Stimulated activated CD8-positive, alpha-beta memory T cell treated with anti-CD3 and anti-CD28 coated beads, Interleukin-7, amount 100 ng/mL, for 48 hours (primary cell): ENCODE measurements at places on chromosomes 13 and 19.
A peak's percentile ranks its signal among the peaks of the same experiment; 100 is the strongest.

DNA sequence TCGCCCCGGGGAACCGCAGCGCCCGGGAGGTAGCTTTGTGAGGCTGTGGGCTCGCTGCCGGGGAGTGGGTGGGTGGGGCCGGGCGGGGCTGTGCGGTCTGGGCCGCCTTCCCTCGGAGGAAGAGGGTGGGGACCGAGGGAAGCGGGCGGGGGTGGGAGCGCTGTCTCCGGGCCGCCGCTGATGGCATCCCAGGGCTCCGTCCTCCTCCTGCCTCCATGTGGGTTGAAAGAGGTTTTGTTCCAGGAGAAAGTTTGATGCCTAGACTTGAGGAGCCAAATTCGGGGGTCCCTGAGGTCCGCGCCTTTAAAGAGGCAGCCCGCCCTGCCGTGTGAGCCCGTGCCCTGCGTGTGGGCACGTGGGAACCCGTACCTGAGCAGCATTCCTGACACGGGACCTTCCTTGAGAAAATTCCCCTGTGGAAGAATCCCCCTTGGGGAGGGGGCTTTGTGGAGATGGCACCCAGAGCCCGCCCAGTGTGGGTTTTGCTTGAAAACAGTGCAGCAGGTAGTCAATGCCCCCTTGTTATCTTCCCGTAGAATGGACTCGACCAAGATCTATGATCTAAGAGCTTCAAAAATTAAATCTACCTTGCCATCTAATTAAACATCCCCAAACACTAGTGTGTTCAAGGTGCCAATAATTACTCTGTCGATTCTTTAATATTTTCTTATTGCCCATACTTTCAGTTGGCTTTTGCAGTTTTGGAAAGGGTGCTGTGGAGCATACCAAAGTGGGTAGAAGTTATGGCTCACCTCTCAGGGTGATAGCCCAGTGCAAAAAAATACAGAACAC, 107.8 kb downstream of the RXFP2 start:
- DNase-seq, result no peak

DNA sequence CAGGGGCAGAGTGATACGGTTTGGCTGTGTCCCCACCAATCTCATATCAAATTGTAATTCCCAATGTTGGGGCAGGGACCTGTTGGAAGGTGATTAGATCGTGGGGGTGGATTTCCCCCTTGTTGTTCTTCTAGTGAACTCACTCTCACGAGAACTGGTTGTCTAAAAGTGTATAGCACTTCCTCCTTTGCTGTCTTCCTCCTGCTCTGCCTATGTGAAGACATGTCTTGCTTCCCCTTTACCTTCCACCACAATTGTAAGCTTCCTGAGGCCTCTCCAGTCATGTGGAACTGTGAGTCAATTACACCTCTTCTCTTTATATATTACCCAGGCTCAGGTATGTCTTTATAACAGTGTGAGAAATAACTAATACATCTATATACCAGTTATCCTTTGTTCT, 706.4 kb upstream of the KLHL1 start:
- DNase-seq, result no peak

DNA sequence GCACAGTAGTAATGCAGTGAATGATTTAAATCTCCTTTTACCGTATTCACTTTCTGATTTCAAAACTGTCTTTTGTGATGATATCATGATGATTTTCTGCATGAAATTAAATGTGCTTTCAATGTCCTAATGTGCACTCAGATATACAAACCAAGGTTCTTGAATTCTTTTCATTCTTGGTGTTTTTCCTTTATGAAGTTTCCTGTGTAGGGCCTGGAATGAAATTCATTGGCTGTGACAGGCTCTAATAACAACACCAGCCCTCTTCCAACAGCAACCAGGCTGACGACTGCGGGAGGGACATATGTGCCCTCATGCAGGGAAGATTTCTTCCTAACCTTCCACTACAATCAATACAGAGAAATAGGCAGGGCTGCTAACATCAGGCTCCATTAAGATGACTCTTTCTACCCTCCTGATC, 1052.0 kb downstream of the DIAPH3 start:
- no peak for DNase-seq

DNA sequence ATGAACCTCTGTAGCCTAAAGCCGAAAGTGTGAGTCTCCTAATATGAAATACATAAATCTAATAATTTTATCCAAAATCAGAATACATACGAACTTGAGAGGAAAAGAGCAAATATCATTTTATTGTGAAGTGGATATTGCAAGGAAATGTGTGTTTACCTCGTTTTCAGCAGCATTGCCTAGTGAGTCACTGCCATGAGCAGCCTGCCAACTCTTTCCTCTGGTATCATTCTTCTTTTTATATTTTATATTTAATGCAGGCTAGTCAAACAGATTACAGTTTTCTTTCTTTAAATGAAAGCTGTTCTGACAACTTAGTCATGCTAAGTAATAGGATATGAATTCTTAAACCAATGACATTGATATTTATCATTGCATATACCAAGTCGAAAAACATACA, 44.2 kb downstream of the EDNRB start:
- DNase-seq, result no peak

GRCh38 chr13:34076943-34077703, 259.2 kb downstream of the RFC3 start:
- no peak for DNase-seq

DNA sequence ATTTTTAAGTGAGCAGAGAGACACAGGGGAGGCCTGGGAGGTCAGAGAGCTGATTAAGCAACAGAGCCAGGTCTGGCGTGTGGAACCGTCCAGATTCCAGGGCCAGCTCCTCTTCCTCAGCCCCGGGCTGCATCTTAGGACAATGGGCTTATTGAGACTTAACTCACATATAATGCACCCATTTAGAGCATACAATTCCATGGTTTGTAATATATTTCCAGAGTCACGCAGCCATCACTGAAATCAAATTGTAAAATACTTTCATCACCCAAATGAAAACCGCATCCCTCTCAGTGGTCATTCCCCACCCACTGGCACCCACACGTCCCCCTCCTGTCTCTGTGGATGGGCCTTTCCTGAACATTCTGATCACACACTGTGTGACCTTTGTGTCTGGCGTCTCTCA, 2.1 kb upstream of the HMG20B start:
- DNase-seq, result no peak

DNA sequence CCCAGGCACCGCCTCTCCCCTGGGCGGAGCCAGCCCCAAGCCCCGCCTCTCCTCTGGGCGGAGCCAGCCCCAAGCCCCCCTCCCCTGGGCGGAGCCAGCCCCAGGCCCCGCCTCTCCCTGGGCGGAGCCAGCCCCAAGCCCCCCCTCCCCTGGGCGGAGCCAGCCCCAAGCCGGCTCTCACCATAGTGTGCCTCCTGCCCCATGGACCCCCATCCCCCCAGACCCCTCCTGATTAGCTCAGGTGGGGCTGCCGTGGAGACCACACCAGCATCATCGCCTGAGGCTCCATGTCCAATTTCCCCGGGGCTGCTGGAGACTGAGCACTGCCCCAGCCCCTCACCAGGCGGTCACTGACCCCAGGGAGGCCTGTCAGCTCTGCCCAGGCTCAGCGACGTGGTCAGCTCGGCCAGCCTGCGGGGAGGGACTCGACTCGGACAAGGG, 4.2 kb upstream of the MADCAM1 start:
- DNase-seq, result no peak

GRCh38 chr19:55325172-55325571, at the start of gene TMEM150B:
Gene TMEM150B (minus strand): TSS chr19:55325341. CDS start chr19:55321036, 4,305 bp downstream.
- no peak for DNase-seq

DNA sequence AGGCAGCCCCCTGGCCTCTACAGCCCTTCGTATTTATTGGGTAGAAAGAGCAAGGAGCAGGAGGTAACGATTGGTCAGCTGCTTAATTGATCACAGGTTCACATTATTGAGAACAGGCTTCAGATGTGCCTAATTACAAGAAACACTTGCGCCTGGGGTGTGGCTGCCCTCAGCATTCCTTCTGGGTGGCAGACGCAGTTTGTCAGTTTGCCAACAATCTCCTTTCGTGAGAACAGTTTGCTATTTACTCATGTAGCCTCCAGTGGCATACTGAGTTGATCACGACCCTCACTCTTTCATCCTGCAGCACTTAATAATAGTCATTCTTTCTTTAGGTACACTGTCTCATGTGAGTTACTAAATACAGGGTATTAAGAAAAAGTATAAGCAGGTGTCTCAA, 985.6 kb downstream of the SLITRK5 start:
- no peak for DNase-seq

DNA sequence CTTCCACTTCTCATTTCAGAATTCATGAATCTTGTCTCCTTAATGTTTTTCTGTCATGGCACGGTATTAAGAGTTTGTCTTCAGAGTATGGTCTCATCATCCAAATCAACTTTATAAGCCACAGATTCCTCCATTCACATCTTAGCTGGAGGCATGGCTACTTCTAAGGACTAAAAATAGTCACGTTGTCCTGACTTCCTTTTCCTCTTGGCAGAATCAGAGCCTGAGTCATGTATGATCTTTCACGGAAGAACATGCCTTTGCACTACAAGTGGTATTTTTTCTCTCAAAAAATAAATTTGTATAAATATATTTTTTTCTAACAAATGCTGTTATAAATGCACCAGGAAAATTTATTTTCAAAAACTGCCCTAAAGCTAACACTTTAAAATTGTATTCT, 71.4 kb downstream of the ALOX5AP start:
- DNase-seq, result no peak

GRCh38 chr13:99658261-99658991, 157.2 kb downstream of the TM9SF2 start:
- peak; percentile 11 for DNase-seq

GRCh38 chr19:30155381-30156200, 213.6 kb downstream of the URI1 start:
- no peak for DNase-seq

DNA sequence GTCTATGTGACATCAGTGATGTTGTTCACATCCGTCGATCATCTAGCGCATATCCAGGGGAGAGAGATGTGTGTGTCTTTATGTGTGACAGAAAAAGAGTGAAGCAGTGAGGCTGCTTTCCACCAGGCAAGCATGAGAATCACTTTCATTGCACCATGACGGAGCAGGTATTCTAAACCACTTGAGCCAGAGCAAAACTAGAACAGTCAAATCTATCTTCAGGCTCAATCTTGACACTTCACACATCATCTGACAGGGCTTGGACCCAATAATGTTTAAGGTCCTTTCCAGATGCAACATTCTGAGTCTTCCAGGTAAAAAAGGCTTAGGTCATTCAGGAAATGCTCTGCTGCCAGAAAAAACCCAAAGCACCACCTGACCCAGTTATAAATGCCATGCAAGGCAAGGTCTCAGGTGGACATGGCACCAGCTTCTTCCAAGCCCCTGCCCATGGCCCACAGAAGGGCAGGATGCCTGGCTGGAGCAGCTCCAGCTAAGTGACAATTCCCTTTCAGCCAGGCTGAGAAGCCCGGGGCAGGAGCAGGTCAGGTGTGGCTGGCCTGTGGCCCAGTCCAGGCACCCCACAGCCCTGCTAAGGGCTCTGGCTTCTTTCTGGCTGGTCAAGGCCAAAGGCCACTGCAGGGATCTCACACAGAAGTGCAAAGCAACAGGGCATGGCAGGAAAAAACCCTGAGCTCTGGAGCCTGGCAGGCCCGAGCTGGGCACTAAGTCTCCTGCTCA, 5.0 kb downstream of the ELAVL1 start:
- DNase-seq, result no peak

GRCh38 chr13:48156466-48156865, 61.6 kb upstream of the MED4 start:
- DNase-seq, result peak; percentile 39
